ENCODE measurements at places on chromosomes 3 and 15.

DNA sequence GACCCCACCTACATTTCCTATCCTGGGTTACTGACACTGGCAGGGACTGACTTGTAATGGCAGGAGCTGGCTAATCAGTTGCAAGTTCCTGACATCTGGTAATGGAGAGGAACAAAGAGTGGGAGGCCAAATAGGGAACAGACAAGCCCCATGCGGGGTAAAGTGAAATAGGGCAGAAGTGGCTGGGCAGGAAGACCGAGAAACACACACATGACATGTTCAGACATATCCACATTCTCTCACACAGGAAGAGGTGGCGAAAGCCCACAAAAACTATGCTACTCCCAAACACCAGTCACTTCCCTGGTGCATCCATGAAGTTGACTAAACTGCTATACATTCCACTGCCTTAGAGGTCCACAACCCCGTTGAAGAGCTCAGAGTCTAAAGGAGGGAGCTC is 394.1 kb upstream of the TBL1XR1 start:
- no peak for DNase-seq

GRCh38 chr15:33866101-33866737 is 102.1 kb upstream of the CHRM5 start:
- no peak for DNase-seq

DNA sequence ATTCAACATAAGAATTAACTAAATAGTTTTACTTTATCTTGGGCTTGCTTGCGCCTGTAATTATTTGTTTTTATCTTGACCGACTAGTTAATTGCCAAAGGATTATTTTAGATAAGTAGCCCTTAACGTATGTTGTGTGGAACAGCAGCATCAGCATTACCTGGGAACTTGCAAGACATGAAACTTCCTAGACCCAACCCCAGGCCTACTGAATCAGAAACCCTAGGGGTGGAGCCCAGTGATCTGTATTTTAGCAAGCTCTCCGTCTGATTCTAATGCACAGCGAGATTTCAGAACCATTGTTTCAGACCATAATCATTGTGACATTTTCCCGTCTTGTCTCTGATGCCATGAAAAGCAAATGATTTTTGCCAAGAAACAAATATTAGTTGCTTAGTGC is 31.1 kb downstream of the FILIP1L start:
- no peak for DNase-seq

GRCh38 chr3:44762170-44762677 is 630 bp downstream of the KIF15 start:
- DNase-seq: no peak

DNA sequence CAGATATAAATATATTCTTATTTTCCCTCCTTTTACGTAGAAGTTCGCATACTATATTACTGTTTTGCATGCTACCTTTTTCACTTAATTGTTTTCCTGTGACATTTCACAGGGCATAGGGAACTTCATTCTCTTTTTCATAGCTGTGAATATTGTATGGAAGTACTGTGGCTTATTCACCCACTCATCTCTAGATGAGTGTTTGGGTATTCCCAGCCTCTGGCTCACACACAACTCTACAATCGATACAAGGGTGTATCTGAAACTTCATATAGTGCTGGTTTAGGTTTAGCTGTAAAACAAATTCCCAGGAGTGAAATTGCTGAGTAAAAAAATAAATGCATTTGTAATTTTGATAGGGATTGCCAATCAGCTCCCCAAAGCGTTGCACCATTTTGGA is 55.3 kb upstream of the MAGI1 start:
- no peak for DNase-seq

DNA sequence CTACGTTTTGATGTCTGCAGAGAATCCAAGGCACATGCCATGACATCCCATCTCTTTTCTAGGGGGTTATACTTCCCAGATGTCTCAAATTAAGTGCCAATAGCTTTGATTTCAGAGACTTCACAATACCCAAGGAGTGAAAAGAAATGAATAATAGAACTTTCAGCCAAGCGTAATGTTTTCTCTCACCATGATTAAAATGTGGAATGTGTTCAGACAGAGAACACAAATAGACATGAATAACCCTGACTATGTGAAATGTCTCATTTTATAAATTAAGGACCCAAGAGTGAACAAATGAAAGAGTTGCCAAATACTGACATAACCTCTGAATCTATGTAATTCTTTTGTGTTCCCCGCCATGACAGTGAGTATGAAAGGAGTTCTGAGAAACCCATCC is 123.6 kb upstream of the GAP43 start:
- no peak for DNase-seq

DNA sequence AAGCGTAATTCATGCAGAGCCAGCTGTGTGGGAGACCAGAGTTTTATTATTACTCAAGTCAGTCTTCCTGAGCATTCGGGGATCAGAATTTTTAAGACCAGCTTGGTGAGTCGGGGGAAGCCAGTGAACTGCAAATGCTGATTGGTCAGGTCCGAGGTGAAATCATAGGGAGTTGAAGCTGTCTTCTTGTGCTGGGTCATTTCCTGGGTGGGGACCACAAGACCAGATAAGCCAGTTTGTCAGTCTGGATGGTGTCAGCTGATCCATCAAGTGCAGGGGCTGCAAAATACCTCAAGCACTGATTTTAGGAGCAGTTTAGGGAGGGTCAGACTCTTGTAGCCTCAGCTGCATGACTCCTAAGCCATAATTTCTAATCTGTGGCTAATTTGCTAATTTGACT is 228.1 kb upstream of the ATP10A start:
- DNase-seq: no peak

GRCh38 chr3:13040361-13041074 is 32.7 kb downstream of the IQSEC1 start:
- DNase-seq: no peak

DNA sequence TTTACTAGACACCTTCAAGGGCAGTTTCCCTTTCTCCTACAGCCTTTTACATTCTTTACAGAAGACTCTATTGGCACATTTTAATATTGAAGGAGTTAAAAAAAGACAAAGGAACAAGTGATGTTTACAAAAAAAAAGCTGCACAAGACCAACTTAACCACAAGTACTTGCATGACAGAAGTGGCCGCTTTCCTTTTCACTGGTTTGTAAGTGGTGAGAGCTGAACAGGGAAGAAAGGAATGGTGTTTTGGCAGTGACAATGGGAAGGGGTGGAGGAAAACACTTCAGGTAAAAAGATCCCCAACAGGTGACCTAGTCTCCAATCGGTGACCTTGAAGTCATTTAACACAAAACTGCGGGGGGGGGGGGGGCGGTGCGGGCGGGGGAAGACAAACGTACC is 1.1 kb downstream of the WDR72 start:
- no peak for DNase-seq

GRCh38 chr15:35038626-35039451 is 46.3 kb downstream of the NANOGP8 start:
- DNase-seq: no peak

DNA sequence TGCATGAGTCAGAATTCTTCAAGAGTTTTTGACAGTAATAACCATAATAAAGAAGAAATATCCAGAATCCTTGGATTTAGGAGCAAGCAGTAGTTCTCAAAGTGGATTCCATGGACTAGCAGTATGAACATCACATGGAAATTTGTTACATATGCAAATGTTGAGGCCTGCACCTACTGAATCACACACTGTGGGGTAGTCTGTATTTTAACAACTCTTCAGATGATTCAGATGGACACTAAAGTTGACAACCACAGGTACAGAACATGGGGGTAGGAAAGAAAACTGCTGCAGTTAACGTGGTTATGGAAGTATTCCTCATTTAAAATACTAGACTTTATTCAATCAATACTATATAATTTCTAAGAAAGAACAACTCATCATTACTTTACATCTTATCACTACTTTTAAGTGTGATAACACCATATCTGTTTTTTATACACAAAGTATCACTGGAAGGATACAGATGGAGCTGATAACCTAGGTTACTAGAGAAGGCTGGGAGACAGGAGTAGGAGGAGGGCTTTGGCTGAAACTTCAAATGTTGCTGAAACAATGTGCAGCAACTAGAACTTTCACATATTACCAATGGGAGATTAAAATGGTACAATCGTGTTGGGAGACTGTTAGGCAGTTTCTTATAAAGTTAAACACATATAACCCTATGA is 11.7 kb downstream of the NEDD4 start:
- no peak for DNase-seq

DNA sequence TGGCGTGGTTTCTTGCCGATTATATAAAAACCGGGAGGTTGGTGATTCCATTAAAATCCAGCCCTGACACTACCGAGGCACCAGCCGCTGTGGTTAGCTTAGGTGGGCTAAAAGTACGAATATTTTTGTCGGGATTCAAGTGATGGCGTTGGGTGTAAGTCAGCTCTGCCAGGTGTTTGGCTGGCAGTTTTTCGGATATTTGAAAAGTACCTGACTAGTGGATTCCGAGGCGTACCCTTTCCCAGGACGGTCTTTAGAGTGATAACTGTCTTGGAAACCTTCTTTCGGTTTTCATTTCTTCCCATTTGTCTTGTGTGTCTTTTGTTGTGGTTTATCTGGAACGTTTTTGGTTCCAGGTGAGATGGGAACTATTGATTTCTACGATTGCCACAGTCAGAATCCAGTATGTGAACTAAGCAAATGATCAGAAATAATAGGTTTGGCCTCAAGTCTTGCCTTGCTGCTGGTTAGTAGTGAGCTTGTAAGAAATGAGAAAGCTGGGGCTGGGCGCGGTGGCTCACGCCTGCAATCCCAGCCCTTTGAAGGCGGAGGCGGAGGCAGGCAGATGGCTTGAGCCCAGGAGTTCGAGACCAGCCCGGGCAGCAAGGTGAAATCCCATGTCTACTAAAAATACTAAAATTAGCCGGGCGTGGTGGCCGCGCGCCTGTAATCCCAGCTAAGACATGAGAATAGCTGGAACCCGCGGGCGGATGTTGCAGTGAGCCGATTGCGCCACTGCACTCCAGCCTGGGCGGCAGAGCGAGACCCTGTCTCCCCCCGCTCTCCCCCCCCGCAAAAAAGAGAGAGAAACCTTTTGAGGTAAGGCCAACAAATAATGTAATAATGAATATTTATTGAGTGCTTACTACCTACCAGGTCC is 1.4 kb downstream of the FYTTD1 start:
- DNase-seq: no peak

- no peak for DNase-seq
Observed at GRCh38 chr3:181278468-181279238, 289.1 kb upstream of the DNAJC19 start.

DNA sequence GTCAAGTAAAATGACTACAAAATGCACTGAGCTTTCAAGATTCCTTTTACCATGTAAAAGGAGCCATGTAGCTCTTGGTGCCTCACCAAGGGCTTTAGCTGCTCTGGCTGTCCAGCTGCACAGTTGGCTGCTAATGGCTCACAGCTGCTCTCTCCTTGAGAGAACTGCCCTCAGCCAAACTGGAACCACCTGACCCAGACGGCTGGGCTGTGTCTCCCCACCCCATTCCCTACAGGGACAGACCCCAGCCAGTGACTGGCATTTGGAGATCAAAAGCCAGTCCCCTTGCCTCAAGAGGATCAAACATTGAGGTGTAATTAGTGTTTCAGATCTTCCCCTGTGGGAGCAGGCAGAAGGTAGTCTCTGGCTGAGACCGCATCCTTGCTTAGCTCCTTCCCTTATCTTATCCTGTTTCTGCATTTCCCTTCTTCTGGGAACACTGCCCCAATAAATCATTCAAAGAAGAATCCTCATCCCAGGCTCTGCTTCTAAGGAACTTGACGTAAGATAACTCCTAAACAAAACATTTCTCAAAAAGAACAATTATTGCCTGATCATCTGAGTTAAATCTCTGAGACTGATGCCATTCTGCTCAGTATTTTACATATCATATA is 28.6 kb upstream of the UBE2E2 start:
- DNase-seq: no peak

DNA sequence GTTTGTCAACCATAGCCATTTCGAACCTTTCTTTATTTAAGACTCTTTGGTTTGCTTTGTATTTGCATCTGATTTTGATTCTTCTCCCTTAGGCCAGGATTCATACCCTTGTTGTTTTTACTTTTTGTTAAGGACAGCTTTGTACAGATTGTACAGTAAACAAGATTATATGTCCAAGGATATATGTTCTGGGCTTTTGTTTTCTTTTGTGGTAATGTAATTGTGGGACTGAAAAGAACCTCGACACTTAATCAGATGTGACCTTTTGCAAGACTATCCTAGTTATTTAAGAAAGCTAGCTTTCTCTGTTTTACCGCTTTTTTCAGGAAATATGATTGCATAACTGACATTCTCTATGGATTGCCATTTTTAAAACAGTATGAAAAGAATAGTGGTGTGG is 67.0 kb upstream of the SAMMSON start:
- no peak for DNase-seq

GRCh38 chr15:68632101-68632500 is 53.3 kb downstream of the CORO2B start:
- DNase-seq: no peak

DNA sequence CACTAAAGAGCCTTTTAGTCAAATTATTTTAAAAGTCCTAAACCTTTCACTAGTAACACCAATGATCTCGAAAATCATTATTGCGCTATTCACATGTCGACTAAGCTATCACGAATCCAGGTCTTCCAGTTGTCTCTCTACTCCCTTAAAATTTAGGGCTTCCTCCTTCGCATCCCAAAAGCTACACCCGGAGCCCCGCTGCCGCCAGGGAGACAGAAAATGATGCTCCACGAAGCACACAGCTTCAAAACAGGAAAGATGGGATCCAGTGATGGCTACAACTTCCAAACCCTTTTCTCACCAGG is 253 bp downstream of the IFT80 start:
- DNase-seq: no peak

GRCh38 chr3:37319784-37320183 is 145.4 kb upstream of the LRRFIP2 start:
- no peak for DNase-seq

DNA sequence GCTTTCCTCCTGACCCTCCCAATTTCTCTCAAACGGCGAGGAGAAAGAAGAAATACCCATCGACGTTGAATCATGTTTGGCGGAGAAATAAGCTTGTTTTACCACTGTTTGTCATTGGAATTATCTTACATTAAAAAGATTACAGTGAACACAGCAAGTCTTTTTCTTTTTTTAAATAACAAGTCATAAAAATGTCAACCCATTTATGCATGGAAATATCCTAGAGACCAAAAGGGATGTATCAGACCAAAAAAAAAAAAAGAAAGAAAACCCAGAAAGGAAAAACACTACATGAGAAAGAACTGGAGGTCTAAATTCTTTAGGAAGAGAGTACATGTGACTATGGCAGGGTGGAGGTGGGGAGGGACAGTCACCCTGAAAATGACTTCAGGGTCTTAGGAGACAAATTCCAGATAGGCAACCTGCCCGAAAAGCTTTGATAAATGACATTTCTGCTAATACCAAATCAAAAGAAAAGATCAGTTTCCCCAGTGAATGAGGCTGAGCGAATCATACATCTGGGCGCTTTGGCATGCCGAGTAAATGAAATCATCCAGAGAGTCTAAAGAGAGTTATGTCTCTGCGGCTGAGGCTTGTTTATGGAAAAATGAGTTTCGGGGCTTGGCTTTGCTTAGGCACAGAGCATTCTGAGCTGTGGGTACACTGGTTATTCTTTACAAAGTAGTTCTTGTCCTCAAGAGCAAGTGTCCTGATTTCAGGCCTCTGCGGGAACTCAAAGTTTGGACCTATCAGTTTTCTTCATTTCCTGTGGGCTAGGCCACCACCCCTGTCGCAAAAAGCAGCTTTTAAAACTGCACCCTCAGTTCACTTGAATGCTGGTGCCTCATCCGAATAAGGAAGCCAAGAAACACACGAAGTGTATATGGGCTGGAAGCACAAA is 110.1 kb upstream of the TGFBR2 start:
- DNase-seq: no peak

- DNase-seq: no peak
Observed at GRCh38 chr3:100073714-100074307, 40.5 kb downstream of the FILIP1L start.

- DNase-seq: no peak
Observed at GRCh38 chr3:86282106-86282787, 708.7 kb downstream of the VGLL3 start.
